GM03348 (cell line): ENCODE measurements at places on chromosomes 7 and 10.

- DNase-seq = no peak
Observed at GRCh38 chr7:53504914-53505313, 469.5 kb downstream of the POM121L12 start.

DNA sequence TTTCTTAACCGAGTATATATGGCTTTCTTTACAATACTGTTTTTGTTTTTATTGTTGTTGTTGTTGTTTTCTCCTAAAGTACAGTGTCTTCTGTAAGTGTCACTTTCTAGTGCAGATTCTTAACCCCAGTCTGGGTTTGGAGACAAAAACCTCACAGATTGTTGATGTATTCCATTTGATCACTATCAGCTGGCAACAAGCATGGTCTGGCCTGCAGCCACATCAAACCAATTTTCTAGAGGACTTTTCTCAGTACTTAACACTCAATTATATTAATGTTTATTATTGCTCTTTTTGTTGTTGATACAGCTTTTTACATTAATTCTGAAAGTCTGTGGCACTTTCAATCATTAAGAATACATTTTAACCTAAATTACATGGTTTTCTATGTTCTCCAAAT, 17.1 kb downstream of the LRRN3 start:
- DNase-seq = no peak

DNA sequence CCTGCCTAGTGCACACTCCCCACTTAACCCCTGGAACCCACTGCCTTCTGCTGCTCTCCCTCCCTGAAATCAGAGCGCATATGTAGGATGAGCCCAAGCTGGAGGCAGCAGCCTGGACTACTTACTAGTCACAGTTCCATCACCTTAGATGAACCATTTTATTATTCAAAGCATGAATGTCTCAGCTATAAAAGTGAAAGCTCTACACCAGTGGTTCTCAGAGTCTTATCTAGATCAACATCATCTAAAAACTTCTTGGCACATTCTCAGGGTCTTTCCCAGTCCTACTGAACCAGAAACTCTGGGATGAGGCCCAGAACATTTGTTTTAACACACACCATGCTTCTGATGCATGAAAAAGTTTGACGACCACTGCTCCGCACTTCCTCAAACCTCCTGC, 100.3 kb upstream of the ANK3 start:
- no peak for DNase-seq

- DNase-seq = no peak
Observed at GRCh38 chr7:102211590-102212550, 74.8 kb upstream of the SH2B2 start.

GRCh38 chr7:50347693-50348092, 43.2 kb downstream of the IKZF1 start:
- DNase-seq = no peak

DNA sequence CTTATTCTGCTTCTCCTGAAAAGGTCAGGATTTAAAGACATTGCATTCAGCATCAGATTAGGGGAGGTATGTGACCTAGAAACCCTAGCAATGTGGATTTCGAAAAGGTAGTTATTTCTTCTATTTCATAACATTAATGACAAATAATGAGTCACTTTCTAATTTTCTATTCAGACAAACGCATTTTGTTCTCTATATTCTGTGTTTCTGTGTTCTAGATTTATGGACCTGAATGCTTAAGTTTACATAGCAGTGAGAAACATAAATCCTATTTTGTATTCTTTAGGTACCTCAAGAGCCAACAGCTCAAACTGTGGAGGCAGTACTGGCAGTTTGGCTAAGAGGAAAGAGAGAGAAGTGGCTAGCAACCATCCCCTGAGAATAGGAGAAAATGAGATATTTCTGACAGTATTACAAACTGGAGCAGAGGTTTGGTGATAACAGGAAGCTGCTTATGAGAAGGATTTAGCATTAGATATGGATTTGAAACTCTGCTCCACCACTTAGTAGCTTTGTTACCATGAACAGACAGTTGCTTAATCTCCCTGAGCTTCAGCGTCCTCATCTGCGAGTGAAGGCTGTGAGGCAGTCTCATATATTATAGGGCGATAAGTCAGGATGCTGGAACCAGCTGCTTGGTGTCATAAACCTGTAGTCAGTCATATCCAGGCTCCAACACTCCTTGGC, 28.2 kb downstream of the CDK14 start:
- DNase-seq = peak; percentile 35

DNA sequence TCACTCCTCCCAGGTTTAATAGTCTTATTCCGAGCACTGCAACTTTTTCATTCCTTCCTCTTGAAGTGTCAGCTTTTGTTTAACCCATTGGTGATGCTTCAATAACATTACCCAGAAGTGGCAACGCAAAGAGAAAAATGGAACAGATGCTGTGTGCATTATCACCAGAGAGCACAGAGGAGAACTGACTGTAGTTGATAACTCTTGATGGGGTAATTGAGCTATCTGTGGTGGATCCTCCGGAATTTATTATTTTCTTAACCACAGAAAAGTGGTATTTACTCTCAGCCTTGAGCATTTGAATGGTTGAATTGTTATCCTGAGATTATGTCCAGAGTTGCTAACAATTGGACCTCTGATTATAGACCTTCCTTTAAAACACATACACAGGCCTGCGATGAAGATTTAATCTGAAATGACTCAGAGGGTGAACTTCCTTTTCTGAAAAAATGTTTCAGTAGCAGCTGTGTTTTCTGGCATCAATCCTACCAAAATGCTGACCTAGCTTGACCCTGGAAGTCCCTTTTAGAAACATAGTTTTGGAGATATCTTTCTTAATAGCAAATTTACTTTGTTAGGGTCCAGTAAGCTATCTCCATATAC, 1584.4 kb upstream of the LRRTM3 start:
- DNase-seq = no peak

GRCh38 chr10:1558906-1559305, 178.4 kb downstream of the ADARB2 start:
- DNase-seq = no peak

GRCh38 chr10:133262696-133263095, 14.0 kb downstream of the ADAM8 start:
- no peak for DNase-seq

DNA sequence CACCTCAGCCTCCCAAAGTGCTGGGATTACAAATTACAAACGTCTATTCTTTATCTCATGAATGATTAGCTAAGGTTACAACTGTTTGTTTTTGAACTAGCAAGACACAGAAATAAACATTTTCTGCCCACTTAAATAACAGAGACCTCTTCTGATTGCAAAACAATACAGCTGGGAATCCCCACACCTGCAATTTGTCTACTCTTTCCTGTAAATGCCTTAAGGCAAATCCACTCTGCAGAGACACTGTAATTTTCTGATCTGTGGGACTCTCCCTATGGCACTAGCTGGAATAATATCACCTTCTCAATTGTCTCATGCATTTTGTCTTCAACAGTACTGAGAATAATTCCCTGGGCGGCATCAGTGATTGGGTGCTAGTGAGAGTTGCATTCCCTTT, 149.3 kb upstream of the FAM3C start:
- no peak for DNase-seq

GRCh38 chr7:153034791-153035190, 275.2 kb downstream of the ACTR3B start:
- DNase-seq = no peak

DNA sequence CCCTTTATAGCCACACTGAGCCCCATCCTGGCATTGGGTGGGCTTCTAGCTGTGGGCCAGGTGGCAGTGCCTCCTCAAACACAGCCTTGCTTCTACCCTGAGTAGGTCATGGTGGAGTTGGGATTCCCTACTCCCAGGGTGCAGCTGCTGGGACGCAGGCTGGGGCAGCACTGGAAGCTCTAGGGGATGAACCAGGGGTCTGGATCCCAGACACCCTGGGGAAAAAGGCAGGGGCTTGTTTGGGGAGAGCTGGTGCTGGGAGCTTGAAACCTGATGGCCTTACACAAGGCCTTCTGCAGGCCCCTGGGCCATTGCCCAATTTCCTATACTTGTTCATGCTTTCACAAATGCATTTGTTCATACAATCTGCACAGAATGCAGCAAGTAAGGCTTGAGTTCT, 103.7 kb upstream of the CTBP2 start:
- DNase-seq = no peak

- no peak for DNase-seq
Observed at GRCh38 chr7:158110661-158111048, 477.0 kb downstream of the PTPRN2 start.
